ENCODE measurements at places on chromosomes 11 and 22.

DNA sequence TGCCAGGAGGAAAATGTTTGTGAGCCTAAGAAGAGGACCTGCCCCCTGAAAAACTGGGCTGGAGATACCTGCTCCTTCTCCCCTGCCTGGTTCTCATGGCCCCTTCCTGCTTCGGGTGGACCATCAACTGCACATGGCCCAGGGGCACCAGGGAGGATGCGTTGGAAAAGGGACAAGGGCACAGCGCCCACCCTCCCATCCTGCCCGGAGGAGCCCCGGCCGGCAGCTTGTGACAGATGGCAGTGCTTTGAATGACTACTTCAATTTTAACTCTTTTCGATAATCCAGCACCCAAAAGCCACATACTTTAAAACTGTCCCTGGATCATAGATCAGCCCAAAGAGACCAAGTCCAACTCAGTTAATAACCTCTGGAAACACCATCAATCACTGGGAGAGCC, 135.8 kb upstream of the NECTIN1 start:
- DNase-seq, result no peak

GRCh38 chr11:6387811-6388599, 2.3 kb upstream of the SMPD1 start:
- DNase-seq, result no peak

- no peak for DNase-seq
These were observed 78.2 kb upstream of the SPON1 start for GRCh38 chr11:13884158-13884799.

DNA sequence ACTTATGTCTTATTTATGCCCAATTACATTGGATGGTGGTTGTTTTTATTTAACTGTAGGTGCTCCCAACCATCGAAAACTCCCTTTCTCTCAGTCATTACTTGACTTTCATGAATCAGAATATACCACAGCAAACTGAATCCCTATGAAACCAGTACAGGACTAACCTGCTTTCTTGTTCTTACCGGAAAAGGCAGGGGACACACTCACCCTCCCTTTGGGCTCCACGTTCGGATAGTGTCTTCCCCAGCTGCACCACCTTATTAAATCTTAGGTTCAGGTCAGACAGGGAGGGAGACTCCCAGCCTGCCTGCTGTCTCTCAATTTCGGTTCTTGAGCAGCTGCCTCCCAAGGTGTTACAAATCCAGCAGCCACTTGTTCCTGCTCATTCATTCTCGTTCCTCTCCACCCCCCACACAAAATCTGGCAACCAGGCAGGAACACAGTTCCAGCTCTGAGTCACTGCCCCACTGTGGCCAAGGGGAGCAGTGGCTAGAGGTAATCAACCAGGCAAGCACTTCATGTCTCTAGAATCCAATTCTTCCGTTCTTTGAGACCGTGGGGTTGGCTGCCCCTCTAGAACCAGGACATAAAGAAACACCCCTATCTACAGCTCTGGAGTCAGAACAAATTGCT, 133.0 kb downstream of the PLEKHA7 start:
- no peak for DNase-seq

DNA sequence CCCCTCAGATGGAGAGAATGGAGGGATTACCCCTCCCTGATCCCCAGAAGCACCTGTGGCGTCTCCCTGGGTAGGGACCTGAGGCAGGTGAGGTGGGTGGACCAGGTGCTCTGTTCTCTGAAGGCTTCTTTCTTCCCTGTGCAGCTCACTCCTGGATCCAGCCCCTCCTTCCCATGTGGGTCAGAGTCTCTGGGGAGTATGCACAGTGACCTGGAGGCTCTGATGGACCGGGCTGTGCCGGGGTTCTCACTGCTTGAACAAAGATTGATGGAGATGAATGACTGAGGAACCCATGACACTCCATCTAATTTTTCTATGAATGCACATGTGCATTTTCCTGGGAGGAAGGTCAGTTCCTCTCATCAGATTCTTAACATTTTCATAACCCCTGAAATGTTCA, 78.6 kb upstream of the SHANK2 start:
- no peak for DNase-seq

- no peak for DNase-seq
These were observed 65.7 kb upstream of the DDI1 start for GRCh38 chr11:103970701-103971249.

GRCh38 chr22:50691521-50691920, 18.9 kb downstream of the SHANK3 start:
- no peak for DNase-seq

- no peak for DNase-seq
These were observed 192.6 kb upstream of the NAV2 start for GRCh38 chr11:19519912-19520641.

- no peak for DNase-seq
These were observed 720 bp downstream of the PACS1 start for GRCh38 chr11:66070604-66071380.

- no peak for DNase-seq
These were observed 91.4 kb upstream of the BIRC3 start for GRCh38 chr11:102225689-102226568.

DNA sequence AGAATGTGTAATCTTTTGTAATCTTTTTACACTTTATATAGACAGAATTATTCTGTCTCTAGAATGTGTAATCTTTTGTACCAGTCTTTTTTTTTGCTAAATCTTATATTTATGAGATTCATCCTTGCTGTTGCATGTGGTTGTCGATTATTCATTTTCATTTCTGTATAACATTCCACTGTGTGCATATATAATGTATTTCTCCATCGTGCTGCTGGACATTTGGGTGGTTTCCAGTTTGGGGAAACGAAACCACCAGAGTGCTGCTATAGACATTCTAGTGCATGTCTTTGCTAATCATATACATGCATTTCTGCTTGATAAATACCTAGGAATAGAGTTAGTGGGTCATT, 146.5 kb downstream of the GRIK4 start:
- no peak for DNase-seq

- no peak for DNase-seq
These were observed 582.3 kb upstream of the CHORDC1 start for GRCh38 chr11:90805172-90805571.

DNA sequence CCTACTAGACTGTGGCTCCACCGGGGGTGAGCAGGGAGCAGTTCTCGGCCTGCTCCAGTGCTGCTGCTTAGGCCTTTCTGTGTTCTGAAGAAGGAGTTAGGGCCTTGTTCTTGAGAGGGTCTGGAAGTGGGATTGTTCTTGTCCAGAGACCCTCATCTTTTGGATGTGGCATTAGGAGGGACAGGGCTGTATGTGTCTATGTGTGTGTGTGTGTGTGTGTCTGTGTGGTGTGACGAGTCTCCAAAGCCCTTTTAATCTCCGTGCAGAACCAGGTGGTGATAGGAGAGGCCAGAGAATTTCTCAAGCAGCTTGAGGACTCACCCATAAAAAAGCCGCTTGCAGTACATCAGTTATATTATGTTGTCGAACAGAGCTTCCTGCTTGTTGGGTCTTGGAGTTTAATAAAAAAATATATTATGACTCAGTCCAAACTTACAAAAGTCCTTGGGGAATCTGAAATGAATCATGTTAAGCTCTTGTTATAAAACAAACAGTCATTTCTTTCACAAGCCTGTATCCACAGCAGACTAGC, 196.5 kb downstream of the TENM4 start:
- DNase-seq, result no peak

DNA sequence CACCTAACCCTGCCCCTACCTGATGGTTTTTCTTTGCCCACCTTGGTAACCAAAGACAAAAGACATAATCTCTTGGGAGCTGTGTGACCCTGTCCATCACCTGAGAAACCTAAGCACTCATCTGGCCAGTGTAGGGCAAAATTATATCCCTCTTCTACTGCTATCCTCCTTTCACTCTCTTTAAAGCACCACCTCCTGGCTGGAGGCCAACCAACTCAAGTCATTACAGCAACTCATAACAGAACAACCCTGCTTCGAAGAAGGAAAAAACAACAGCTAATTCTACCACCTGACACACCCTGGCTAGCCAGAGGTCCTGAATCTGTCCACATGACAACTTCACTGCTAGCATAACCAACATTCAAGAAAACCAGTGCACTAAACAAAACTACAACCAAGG, 45.5 kb downstream of the GAS2 start:
- no peak for DNase-seq

DNA sequence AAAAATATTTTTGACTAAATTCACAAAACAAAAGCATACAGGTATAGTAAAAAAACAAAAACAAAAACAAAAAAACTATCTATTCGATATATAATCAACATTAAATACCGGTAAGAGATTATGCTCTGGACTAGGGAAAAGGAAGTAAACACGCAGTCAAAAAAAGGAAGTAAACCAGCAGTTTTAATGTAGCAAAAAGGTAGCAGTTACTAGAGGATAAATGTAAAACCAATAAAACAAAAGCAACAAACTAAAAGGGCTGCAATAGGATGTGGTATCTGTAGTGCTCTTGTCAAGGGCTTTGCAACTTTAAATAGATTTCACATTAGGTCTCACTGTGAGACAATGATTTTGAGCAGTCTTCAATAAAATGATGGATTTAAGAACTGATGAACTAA, 2.4 kb downstream of the TRIM22 start:
- no peak for DNase-seq

GRCh38 chr22:29348041-29348440, 32.5 kb upstream of the RASL10A start:
- no peak for DNase-seq

GRCh38 chr11:124195189-124195734, 12.1 kb downstream of the OR10D3 start:
- no peak for DNase-seq

DNA sequence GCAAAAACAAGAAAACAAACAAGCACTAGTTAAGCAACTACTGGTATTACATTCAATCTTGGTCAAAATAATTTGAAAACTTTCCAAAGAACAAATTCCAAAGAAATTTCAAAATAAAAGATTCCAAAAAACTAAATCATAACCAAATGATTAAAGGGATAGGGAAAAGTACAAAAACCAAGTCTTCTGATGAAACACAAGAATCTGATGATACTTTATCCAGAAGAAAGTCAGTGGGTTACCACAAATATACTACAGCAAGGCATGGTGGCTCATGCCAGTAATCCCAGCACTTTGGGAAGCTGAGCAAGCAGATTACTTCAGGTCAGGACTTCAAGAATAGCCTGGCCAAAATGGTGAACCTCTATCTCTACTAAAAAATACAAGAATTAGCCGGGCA, 59.1 kb downstream of the NUP98 start:
- DNase-seq, result no peak

DNA sequence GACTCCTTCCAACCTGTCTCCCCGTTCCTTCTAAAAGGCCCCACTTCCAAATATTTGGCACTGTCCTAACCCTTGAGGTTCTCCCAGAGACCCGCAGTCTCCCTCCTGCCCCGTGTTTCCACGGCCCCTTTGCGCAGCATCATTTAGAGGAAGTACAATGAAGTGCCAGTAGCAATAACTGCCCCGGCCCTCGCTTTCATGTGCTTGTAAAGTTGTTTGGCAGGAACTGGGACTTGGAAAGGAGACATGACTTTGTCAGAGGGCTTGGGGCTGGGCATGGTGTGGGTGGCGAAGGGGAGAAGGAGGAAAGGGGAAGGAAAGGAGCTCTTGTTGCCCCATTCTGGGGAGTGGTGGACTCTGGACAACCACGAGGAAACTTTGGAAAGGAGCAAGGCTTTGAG, 2.6 kb downstream of the CD44 start:
- DNase-seq, result no peak

DNA sequence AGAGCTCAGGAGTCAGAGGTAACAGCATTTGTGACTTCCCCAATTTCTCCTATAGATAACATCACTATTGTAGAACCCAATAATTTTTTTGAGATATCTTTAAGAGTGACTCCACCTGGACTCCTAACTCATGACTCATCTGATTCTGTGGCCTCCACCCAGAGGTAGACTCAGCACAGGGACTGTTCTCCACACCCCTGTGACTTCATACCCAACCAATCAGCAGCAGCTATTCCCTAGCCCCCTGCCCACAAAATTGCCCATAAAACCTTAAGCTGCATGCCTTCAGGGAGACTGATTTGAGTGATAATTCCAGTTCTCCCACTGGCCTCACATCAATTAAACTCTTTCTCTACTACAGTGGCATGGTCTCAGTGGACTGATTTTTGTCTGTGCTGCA, 475.4 kb upstream of the FAT3 start:
- no peak for DNase-seq

- no peak for DNase-seq
These were observed 1342.7 kb upstream of the TENM4 start for GRCh38 chr11:80783561-80783960.

- DNase-seq, result no peak
These were observed 121.6 kb downstream of the DDX10 start for GRCh38 chr11:108786281-108786990.

DNA sequence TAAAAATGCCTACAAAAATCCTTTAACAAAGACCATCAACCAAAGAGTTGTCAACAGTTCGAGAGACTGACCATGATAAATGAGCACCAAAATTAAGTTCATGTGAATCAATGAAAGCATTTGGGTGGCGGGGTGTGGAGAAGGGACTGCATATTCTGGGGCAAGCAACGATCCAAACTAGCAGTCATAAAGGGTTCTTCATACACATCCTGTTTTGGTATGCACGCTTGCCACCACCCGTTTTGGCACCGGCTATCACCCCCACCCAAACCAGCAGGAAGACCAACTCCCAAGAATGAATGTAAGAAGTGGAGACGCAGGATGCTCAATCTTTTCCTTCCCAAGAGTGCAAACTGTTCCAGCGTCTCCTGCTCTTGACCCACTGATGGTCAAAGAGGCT, 80.8 kb downstream of the SGSM3 start:
- DNase-seq, result no peak

Measured in hypothalamus (tissue), 51 donors.